A549 (cell line): ENCODE measurements at places on chromosomes 1 and 21. TPM values are rescaled to one million over a fixed set of nuclear protein-coding genes. Genes with fewer than 3 reads are reported as not detected.

DNA sequence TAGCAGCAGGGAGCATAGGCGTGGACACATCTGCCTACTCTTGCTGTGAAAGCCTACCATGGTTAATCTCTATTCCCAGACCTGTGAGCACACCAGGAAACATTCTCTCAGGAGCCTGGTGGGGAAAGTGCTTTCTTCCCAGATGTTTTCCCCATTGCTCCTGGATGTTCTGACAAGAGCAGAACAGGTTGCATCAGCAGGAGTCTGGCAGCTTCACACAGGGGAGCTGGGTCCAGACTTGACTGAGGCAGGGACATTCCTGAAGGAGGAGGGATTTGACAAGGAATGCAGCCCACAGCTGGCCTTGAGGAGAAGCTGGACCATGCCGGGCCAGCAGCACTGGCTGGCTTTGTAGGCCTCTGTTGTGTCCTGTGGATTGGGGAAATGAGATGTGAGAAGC, 21.0 kb upstream of the ARTN start:
- no peak for DNase-seq

GRCh38 chr1:208747979-208748378, 503.8 kb upstream of the PLXNA2 start:
- no peak for DNase-seq

DNA sequence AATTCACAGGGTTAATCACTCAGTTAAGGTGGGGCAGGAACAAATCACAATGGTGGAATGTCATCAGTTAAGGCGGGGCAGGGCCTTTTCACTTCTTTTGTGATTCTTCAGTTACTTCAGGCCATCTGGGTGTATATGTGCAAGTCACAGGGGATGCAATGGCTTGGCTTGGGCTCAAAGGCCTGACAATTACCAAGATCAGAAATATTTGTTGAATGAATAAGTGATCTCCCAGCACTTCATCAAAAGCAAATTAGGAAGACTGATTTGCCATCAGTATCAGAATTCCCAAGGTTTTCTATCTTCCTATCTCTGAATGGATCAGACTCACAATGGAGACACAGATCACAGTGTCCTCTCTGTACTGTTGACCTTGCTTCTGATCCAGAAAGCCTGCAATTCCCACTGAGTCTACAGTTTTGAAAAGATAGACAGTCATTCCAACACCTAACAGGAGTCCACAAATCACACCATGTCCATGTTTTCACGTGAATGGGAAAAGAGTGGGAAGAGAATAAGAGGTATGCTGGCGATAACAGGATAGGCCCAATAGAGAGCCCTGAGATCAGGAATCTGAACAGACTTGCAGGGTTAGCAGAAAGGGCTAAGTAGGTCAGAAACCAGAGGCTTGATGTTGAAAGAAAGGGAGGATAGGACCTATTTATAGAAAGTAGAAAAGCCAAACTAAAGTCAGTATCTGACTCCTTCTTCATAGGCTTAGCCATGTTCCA, 75.3 kb downstream of the KCNK1 start:
- DNase-seq, result no peak

GRCh38 chr21:42925114-42925926, at the start of gene ERVH48-1:
TSS of gene ERVH48-1 (minus strand) at chr21:42925630. CDS start at chr21:42919006, 6,624 bp downstream.
- DNase-seq, result no peak

GJA8 gene
- polyA plus RNA-seq, result not detected in 3 replicates

RNU1-3 gene
- 6.5 to 8.5 TPM (median 6.6 TPM) in 3 replicates for polyA plus RNA-seq
